ENCODE measurements at places on chromosomes 13 and 19.

- no peaks in the 10 kb centered on the region for H3K27me3 ChIP-seq
- H3K4me1 ChIP-seq, result no peaks in the 10 kb centered on the region
- H3K27ac ChIP-seq, result no peak overlapping the region
- H3K4me3 ChIP-seq, result no peak overlapping the region
- no peaks in the 10 kb centered on the region for H3K36me3 ChIP-seq
Measured at GRCh38 chr19:4897146-4897545, 5.5 kb downstream of the ARRDC5 start.

- no peaks in the 10 kb centered on the region for H3K36me3 ChIP-seq
- peak overlapping the region; percentile 42 for H3K27ac ChIP-seq
- DNase-seq, result peak; percentile 45
- H3K27me3 ChIP-seq, result no peaks in the 10 kb centered on the region
- H3K4me1 ChIP-seq, result peaks cover 35% of the 10 kb centered on the region
Measured at GRCh38 chr19:49954092-49954829, 6.7 kb downstream of the SIGLEC11 start.

- no peaks in the 10 kb centered on the region for H3K36me3 ChIP-seq
- no peak overlapping the region for H3K27ac ChIP-seq
- no peak overlapping the region for H3K4me3 ChIP-seq
Measured at GRCh38 chr13:79722885-79723445, 242.0 kb downstream of the NDFIP2 start.

GRCh38 chr19:21264891-21265290 is 64.3 kb downstream of the ZNF708 start:
- H3K27me3 ChIP-seq, result no peaks in the 10 kb centered on the region
- H3K4me3 ChIP-seq, result no peak overlapping the region
- H3K4me1 ChIP-seq, result no peaks in the 10 kb centered on the region
- no peak for DNase-seq

GRCh38 chr13:43054803-43055802 is 31.7 kb downstream of the DNAJC15 start:
- H3K4me1 ChIP-seq, result peaks cover 40% of the 10 kb centered on the region
- no peak for DNase-seq
- peak overlapping the region; percentile 53 for H3K4me3 ChIP-seq

GRCh38 chr19:47228168-47228936 is 2.6 kb downstream of the BBC3 start:
- H3K4me3 ChIP-seq, result peak overlapping the region; percentile 91
- peaks cover 20% of the 10 kb centered on the region for H3K36me3 ChIP-seq
- DNase-seq, result peak; percentile 73
- H3K4me1 ChIP-seq, result peaks cover 47% of the 10 kb centered on the region
- no peaks in the 10 kb centered on the region for H3K27me3 ChIP-seq
- peak overlapping the region; percentile 100 for H3K27ac ChIP-seq

- no peaks in the 10 kb centered on the region for H3K4me1 ChIP-seq
- H3K36me3 ChIP-seq, result no peaks in the 10 kb centered on the region
- no peak for DNase-seq
- H3K27ac ChIP-seq, result no peak overlapping the region
- no peak overlapping the region for H3K4me3 ChIP-seq
Measured at GRCh38 chr13:97934590-97934989, 18.9 kb upstream of the IPO5 start.

DNA sequence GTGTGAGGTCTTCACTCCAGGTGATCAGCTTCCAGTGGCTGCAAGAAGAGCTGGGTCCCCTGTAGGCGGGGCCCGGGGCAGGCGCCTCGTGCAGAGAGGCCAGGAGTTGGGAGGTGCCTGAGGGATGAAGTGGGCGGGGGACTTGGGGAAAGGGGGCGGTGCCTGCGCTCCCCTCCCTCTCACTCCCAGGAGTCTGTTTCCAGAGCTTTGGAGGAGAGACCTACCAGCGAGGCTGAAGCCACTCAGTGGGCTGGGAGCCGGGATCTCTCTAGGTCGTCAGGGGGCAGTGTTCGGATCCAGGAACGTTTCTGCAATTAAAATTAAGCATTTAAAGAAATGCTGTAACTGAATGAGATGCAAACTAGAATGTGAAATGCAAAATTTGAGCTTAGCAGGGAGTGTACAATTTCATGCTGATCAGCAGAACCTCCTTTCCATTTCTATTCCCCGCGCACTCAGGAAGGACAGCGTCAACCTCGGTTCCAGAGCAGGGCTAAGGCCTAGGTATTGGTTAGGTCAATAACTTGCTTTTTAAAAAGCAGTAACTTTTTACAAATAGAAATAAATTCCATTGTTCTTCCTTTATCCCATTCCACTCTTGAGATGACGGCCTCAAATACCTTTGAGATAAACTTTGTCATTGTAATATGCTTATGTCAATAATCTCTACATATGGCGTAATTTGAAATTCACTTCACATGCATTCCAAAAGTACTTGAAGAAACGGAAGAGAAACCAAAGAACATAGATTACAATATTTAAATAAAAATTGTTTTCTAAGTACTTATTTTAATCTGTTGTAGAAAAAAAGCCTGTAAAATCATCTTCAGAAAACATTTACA is 11.6 kb downstream of the ZNF160 start:
- H3K36me3 ChIP-seq, result peaks cover 50% of the 10 kb centered on the region
- no peaks in the 10 kb centered on the region for H3K4me1 ChIP-seq
- H3K27me3 ChIP-seq, result no peaks in the 10 kb centered on the region

DNA sequence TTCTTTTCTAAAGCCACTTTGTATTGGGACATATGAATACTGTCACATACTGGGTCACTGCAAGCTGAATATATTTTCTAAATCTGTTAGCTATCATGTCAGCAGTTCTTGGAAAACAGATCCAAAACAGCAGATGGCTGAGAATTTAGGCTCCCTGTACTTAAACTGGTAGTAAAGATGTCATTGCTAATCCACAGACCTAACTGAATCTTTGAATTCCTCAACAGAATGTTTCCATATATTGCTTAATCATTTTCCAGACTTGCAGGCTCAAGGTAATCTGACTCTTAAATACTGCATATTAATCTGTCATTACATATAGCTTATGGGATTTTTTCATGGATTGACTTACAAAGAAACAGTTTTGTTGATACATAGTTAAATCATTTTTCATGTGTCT is 639.0 kb upstream of the KLHL1 start:
- no peaks in the 10 kb centered on the region for H3K27me3 ChIP-seq
- DNase-seq, result no peak
- H3K4me1 ChIP-seq, result no peaks in the 10 kb centered on the region
- H3K27ac ChIP-seq, result no peak overlapping the region
- no peaks in the 10 kb centered on the region for H3K36me3 ChIP-seq

- no peaks in the 10 kb centered on the region for H3K27me3 ChIP-seq
- DNase-seq, result peak; percentile 91
- H3K4me3 ChIP-seq, result peak within 1 kb of the TSS; percentile 89
- peaks cover 15% of the 10 kb centered on the region for H3K4me1 ChIP-seq
- H3K27ac ChIP-seq, result peak within 1 kb of the TSS; percentile 92
- H3K36me3 ChIP-seq, result peaks cover 1% of the 10 kb centered on the region
Measured at GRCh38 chr19:9584073-9584833, at the start of gene ZNF121. ZNF121 (minus strand) TSS chr19:9584504; CDS start chr19:9568097, 16,407 bp downstream.

GRCh38 chr13:91203430-91203829 is 144.1 kb upstream of the MIR17HG start:
- H3K27me3 ChIP-seq, result no peaks in the 10 kb centered on the region
- no peak overlapping the region for H3K27ac ChIP-seq
- H3K4me1 ChIP-seq, result no peaks in the 10 kb centered on the region
- H3K36me3 ChIP-seq, result no peaks in the 10 kb centered on the region
- no peak overlapping the region for H3K4me3 ChIP-seq
